ENCODE measurements at places on chromosomes 3 and 15. TPM values are rescaled to one million over a fixed set of nuclear protein-coding genes. Genes with fewer than 3 reads are reported as not detected.

GRCh38 chr3:57556459-57557084, 498 bp downstream of the PDE12 start:
- peak overlapping the region; percentile 99 for H3K4me3 ChIP-seq
- H3K27ac ChIP-seq, result peak overlapping the region; percentile 97
- no peaks in the 10 kb centered on the region for H3K27me3 ChIP-seq
- H3K4me1 ChIP-seq, result peaks cover 14% of the 10 kb centered on the region

DNA sequence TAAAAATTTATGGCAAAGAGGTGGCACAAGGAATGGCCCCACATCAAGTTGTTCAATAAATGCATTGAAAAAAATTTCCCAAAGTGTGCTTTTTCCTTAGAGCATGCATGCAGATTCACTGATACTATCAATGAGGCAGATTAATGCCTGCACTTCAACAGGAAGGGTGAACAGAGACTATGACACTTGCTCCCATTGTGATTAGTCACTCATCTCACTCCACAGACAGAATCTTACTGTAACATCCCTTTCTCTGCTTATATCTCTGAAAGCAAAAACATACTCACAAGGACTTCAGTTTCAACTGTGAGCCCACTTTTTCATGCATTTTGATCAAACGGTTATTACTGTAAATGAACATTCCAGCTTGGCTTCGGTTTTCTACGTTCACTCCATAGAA, 60.9 kb downstream of the MORC1 start:
- no peaks in the 10 kb centered on the region for H3K27me3 ChIP-seq
- no peak overlapping the region for H3K27ac ChIP-seq

DNA sequence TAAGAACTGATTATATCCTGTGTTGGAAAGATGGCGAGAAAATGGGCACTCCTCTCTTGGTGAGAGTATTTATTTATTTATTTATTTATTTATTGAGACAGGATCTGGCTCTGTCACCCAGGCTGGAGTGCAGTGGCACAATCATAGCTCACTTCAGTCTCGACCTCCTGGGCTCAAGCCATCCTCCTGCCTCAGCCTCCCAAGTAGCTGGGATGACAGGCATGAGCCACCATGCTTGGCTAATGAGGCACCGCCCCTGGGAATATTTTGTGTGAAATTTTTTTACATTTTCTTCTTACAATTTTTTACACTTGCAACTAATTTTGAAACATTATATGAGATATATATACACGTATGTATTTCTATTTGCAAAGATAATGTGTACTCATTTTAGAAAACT, 150.5 kb upstream of the PRR20G start:
- H3K27me3 ChIP-seq, result no peaks in the 10 kb centered on the region
- H3K36me3 ChIP-seq, result no peaks in the 10 kb centered on the region
- H3K27ac ChIP-seq, result no peak overlapping the region
- no peak for DNase-seq
- H3K4me3 ChIP-seq, result no peak overlapping the region

DNA sequence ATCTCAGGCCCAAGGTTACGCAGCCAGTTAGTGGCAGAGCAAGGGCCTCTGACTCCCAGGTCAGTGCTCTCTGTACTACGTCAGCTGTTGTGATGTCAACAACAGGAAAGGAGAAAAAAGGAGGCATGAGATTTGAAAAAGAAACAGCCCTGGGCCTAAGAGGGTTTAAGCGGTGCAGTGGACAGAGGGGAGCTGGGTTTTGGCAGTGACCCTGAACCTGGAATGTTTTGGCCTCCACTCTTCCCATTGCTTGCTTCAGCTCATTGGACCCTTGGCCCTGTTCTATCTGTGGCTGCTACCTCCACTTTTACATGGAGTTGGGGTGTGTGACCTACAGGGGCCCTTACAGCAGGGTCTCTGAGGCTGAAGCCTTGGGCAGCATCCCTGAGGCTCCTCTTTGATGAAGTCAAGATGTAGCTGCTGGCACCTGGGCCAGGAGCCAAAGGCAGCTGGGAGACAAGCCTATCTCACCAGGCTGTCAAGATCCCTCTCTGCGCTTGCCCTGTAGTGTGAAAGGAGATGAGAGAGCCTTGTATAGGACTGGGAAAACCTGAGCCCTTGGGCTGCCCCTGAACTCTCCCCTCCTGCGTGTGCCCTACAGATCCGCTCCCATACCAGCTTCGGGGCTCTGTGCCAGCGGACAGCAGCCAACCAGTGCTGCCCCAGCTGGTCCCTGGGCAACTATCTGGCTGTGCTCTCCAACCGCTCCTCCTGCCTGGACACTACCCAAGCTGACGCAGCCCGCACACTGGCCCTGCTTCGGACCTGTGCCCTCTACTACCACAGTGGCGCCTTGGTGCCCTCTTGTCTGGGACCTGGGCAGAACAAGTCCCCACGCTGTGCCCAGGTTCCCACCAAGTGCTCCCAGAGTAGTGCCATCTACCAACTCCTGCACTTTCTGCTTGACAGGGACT, 8.7 kb downstream of the DISP2 start:
- no peak overlapping the region for H3K4me3 ChIP-seq
- no peaks in the 10 kb centered on the region for H3K4me1 ChIP-seq
- no peaks in the 10 kb centered on the region for H3K27me3 ChIP-seq
- no peaks in the 10 kb centered on the region for H3K36me3 ChIP-seq
- H3K27ac ChIP-seq, result no peak overlapping the region
- DNase-seq, result peak; percentile 75

DNA sequence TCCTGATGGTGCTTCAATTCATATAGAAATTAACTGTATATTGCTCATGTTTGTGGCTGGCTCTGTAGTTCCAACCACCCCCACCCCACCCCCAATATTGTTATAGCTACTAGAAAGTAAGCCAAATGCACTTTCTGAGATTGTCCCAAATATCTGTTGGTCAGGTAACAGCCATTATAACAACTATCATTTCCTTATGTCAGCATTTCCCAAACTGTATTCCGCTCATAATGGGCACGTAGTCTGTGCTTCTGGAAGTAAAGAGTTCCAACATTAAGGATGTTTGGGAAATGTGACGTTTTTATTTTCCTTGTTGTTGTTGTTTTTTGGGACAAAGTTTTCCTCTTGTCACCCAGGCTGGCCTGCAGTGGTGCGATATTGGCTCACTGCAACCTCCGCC, 12.2 kb upstream of the TBL1XR1 start:
- H3K4me1 ChIP-seq, result no peaks in the 10 kb centered on the region
- H3K4me3 ChIP-seq, result no peak overlapping the region
- no peaks in the 10 kb centered on the region for H3K36me3 ChIP-seq
- no peaks in the 10 kb centered on the region for H3K27me3 ChIP-seq
- no peak for DNase-seq
- no peak overlapping the region for H3K27ac ChIP-seq

FBXW12 gene
- not detected for total RNA-seq

SLC24A5 gene
- total RNA-seq, result not detected

CFAP92 gene
- 0.83 TPM for total RNA-seq
